ENCODE measurements at places on chromosomes 1 and 21. TPM values are rescaled to one million over a fixed set of nuclear protein-coding genes. Genes with fewer than 3 reads are reported as not detected.

Gene OR2G6
- total RNA-seq: not detected

DNA sequence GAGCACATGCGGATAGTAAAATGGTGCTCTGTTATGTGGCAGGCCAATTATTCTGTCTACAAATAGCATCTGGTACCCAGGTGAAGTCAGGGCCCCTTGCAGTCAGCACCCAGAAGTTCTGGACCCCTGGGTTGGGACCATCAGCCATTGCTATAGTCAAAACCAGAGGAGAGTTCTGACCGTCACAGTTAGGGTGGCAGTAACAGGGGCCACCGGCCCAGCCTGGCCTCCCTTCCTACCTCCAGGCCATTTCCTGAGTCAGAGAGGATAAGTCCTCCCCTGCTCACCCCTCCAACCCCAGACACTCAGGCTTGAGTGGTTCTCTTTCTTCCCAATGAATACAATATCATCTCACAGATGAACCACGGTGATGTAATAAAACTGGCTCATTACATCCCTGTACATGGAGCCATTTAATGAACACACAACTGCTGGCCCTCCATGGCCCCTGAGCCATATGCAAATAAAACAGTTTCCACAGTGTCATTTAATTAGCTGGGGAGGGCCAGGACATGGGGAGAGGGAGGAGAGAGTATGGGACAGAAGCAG lies 673.6 kb downstream of the MATN1 start:
- DNase-seq: no peak

GRCh38 chr1:170596701-170597100 lies 64.7 kb downstream of the GORAB start:
- H3K4me1 ChIP-seq: no peaks in the 10 kb centered on the region
- no peak overlapping the region for H3K27ac ChIP-seq
- DNase-seq: no peak
- H3K27me3 ChIP-seq: no peaks in the 10 kb centered on the region
- no peak overlapping the region for H3K4me3 ChIP-seq

Gene PRAMEF27
- not detected for total RNA-seq

Gene ACTA1
- total RNA-seq: 0.83 TPM

Gene MROH9
- total RNA-seq: 3.5 TPM

- H3K4me1 ChIP-seq: peaks cover 10% of the 10 kb centered on the region
- no peak overlapping the region for H3K27ac ChIP-seq
- H3K36me3 ChIP-seq: no peaks in the 10 kb centered on the region
- no peaks in the 10 kb centered on the region for H3K27me3 ChIP-seq
These were observed 109.5 kb upstream of the KIF26B start for GRCh38 chr1:245045087-245045881.

Gene DISP3
- not detected for total RNA-seq

DNA sequence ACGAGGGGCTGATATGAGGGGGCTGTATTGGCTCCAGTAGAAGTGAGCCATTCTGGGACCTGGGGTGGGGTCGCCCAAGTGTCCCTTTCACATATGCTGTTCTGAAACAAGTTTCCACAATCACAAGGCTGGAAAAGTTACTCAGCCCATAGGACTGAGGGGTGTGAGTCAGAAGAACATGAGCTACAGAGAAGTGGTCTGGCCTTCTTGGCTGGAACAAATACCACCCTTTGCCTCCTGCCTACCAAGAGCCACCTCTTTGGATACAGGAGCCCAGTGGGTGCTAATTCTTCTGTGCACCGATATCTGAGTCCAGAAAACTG lies 42.4 kb downstream of the MEF2D start:
- H3K4me3 ChIP-seq: no peak overlapping the region
- no peak for DNase-seq
- no peaks in the 10 kb centered on the region for H3K27me3 ChIP-seq
- H3K27ac ChIP-seq: peak overlapping the region; percentile 99
- H3K36me3 ChIP-seq: no peaks in the 10 kb centered on the region

- H3K36me3 ChIP-seq: no peaks in the 10 kb centered on the region
- no peak overlapping the region for H3K4me3 ChIP-seq
- H3K4me1 ChIP-seq: no peaks in the 10 kb centered on the region
- no peaks in the 10 kb centered on the region for H3K27me3 ChIP-seq
- H3K27ac ChIP-seq: no peak overlapping the region
These were observed 272.9 kb upstream of the C1orf174 start for GRCh38 chr1:4172644-4173599.

Gene PPIAL4G
- total RNA-seq: 0.20 TPM

Gene HSPA6
- 11.7 TPM for total RNA-seq
